CD4-positive, alpha-beta T cell (primary cell): ENCODE measurements at places on chromosomes 6 and 20.
A peak's percentile ranks its signal among the peaks of the same experiment; 100 is the strongest.

- no peak for DNase-seq
Measured at GRCh38 chr6:109139109-109139508, 43.8 kb downstream of the CEP57L1 start.

- peak; percentile 29 for DNase-seq
Measured at GRCh38 chr6:43644940-43645612, at the start of gene RSPH9. TSS of gene RSPH9 (plus strand) at chr6:43645036. CDS start at chr6:43645099, 63 bp downstream.

GRCh38 chr6:135994857-135995544 is 143.5 kb downstream of the PDE7B start:
- no peak for DNase-seq

DNA sequence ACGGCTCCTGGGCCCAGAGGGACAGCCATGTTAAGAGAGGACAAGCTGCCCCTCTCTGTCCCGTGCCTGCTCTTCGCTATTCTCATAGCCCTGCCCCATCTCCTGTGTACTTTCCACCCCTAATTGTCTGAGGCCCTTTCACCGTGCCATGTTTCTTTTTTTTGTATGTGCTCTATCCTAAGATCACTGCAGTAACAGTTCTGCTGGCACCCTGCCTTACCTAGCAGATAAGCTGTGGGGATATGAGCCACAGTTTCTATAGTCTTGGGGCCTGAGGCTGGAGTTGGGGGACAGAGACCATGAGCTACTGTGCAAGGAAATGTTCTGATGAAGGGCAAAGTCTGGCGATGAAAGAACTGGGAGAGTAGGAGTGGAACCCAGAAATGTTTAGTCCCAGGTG is 269.5 kb upstream of the CITED2 start:
- DNase-seq = no peak

- no peak for DNase-seq
Measured at GRCh38 chr6:136095986-136096385, 154.1 kb downstream of the MTFR2 start.

GRCh38 chr6:114288701-114289495 is 53.9 kb downstream of the HS3ST5 start:
- no peak for DNase-seq

DNA sequence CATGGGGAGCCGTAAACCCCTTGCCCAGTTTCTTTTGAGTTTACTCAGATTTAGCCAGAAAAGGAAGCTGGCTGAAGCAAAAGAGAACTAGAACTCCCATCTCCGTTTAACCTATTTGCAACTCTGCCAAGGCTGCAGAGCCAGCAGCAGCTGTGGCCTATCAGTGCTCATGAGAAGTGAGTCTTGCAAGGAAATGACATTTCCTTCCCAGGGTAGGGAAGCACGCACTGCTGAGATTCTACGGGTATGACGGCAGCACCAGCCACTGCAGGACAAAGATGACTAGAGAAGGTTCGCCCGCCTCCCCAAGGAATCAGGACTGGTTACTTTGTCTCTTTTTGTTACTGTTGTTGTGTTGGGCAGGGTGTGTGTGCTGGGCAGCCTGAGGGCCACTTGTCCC is 47.6 kb downstream of the PPP1R3G start:
- DNase-seq = no peak

DNA sequence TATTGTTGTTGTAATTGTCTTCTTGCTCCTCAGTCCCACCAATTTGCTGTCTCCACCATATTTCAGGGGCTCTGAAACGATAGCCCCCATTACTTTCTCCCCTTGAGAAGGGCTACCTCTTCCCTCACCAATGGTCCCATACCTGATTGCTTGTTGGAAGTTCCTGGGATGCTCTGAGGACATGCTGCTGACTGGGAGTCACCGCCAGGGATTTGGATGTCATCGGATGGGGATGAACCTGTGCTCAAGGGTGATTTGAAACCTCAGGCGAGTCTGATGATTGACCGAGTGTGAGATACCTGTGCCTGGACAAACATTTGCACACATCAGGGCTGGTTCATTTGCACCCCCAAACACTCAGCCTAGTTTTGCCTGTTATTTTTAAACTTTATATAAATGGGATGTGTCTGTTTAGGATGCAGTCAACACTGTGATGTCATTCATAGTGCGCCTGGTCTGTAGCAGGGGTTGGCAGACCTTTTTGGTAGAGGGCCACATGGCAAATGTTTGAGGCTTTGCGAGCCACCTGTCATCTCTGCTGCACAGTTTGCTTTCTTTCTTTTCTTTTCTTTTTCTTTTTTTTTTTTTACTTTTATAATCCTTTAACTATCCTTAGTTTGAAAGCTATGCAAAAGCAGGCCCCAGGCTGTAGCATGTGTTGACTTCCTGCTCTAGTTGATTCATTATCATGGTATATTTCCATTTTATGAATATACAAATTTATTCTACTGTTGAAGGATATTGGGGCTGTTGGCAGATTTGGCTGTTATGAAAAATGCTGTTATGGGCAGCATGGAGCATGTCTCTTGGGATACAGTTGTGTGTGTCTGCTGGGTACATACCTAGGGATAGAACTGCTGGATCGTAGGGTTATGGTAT is 118.5 kb upstream of the PHACTR3 start:
- DNase-seq = no peak

GRCh38 chr20:46828471-46828870 is 66.2 kb upstream of the EYA2 start:
- DNase-seq = no peak

GRCh38 chr20:34374209-34374760 is 11.2 kb downstream of the ITCH start:
- no peak for DNase-seq

DNA sequence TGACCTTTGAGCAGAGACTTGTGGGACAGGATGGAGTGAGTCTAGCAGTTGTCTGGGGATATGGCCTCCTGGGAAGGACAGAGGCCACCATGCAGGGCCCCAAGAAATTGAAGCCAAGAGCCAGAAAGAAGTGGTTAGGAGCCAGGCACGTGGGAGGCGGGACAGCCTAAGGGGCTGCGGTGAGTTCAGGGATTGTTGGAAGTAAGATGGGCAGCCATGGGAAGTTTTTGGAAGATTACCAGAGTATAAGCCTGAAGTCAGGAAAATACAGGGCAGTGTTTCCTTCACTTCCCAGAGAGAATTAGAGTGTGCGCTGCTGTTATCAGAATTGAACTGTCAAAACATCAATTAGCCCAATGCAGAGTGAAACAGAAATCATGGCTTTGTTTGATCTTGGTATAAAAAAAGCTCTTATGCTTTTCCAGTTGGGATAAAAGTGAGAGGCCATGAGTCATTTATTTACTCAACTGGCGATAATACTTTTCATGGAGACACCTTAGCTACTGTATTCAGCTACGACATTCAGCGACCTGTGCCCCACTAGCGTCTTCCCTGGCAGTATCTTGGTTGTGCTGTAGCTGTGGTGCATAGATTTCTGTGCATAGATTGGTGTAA is 66.9 kb downstream of the PHACTR2 start:
- no peak for DNase-seq

DNA sequence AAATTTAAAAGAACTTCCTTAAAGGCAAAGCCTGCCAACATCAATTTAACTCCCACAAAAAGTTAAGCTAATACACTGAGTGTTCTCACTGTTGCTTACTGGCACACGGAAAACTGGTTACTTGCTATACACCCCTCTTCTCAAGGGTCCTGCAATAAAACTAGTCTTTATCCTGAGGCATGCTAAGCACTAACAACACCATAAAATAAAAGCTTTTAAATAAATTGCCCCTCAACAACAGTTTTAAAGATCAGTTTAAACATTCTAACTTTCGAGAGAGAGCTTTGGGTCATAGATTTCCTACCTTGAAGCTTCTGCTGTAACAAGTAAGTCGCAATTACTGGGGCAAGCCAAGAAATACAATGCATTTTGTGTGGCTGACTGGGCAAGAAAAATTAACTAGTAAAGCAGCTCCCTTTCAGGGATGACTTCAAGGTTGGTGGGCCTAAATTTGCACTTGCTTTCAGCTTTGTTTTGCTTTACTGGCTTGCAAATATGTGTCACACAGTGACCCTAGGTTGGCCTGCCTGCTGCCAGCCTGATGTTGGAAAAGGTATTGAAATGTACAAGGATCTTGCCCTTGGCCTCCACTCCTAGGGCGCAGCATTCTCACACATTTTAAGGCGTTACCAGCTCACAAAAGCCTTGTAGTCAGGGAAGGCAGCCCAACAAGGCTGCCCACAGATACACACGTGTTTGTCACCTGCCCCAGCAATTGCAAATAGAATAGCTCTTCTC is 4.0 kb upstream of the HEY2 start:
- no peak for DNase-seq

DNA sequence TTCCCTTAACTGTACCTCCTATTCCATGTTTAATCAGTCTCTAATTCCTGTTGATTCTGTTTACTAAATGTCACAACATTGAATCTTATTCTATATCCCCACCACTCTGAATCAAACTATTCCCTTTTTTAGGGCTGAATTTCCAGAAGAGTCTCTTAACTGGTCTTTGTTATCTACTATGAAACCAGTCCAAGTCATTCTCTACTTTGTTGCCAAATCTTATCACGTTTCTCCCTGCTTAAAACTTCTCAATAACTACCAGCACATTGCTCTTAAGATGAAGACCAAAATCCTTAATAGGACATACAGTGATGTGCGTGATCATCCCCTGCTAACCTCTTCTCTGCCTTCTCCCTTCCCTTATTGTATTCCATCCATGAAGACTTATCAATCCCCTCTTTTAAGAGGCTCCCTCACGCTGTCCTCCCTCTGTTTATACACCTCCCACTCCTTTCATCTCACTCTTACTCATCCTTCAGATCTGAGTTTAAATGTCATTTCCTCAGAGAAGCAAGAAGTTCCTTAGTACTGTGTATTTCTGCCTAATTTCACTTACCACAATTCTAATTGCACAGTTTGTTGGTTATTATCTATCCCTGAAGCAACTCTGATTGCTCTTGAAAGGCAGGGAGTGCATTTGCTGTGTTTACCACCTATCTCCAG is 143.0 kb upstream of the AHI1 start:
- no peak for DNase-seq

- no peak for DNase-seq
Measured at GRCh38 chr6:13229205-13230085, 98.9 kb downstream of the TBC1D7 start.

DNA sequence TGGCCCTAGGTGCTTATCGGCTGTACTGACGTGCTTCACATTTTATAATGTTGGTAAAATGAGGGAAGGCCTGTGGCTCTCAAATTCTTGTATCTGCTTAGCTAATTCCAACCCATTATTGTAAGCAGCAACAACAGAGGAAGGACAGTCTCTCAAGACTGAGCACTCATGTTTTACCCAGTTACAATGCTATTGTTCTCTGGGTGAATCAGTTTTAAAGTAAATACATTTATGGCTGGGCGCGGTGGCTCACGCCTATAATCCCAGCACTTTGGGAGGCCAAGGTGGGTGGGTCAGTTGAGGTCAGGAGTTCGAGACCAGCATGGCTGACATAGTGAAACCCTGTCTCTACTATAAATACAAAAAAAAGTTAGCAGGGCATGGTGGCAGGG is 194.6 kb downstream of the PRKN start:
- no peak for DNase-seq
